ENCODE measurements at places on chromosomes 1 and 21.
A peak's percentile ranks its signal among the peaks of the same experiment; 100 is the strongest.

DNA sequence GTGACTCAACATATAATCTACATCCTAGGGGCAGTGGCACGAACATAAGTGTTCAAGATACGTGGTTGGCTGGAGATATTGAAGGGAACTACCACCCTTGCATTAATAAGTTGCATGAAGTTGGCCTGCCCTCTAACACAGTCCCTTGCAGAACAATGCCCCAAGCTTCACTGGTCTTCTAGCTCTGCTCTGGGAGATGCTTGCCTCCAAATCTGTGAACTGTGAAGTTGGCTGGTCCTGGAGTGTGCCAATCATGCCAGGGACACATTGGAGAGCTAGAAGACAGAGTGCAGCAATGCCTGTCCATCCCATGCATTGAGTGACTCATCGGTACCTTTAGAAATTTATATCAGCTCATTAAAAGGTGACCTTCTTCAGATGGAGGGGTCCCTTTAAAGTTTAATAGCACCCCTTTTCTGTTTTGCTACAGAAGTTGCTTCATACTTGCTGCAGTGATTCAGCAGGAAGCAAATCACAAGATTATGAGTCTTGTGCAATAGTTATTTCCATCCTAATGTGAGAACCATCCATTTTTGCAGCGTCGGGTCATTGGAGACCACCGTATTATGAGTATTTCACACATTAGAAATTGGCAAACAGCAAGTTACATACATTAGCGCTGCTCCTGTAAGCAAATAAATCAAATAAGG is 55.2 kb upstream of the KAZN start:
- no peak for DNase-seq

GRCh38 chr1:247277191-247277590 is 21.3 kb downstream of the VN1R5 start:
- no peak for DNase-seq

DNA sequence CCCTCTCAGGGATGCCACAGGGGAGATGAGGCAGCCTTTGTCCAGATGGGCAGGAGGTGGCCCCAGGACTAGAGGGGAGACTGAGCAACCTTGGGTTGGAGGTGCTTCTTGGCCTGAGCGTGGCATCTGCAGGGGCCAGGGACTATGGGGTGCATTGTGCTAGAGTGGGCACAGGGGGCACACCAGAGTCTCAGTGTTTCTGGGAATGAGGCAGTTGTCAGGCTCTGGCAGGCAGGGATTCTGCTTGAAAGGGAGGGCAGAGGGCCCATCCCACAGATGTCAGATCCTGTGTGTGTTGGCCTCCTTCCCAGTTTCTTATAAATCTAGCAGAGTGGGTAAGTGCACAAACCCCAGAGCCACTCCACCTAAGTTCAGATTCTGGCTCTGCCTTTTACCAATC is 13.7 kb downstream of the LGR6 start:
- DNase-seq = peak; percentile 31

- no peak for DNase-seq
These were observed 28.3 kb downstream of the NCMAP start for GRCh38 chr1:24584171-24584647.

- DNase-seq = no peak
These were observed 1128.1 kb downstream of the BRINP3 start for GRCh38 chr1:189349607-189350006.

GRCh38 chr1:31661856-31662255 is 17.2 kb upstream of the PEF1 start:
- DNase-seq = no peak

DNA sequence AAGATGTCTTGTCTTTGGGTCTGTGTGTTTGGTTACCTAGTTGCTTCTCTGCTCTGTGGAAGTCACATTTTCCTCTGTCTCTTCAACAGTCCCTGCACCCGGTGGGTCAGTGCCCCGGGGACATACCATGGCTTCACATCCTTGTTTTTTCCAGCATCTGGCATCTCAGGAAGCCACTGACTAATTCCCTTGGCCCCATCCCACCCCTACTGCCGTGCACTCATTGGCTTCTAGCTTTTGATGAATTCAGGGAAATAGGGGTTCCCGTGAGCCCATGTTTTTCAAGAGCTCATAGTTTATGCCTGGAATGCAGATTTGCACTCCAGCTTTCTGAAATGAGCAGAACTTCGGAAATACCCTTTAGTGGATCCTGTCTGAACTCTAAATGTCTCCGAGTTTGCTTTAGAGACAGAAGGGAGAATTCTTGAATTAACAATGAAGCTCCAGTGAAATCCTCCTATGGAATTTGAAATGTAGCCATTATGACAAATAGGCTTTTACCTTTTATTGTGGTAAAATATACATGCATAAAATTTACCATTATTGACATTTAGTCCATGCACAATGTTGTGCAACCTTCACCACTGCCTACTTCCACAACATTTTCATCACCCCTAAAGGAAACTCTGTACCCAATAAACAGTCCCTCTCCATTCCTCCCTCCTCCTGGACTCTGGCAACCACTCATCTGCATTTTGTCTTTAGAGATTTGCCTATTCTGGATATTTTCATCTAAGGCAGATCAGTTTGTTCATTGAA is 67.5 kb downstream of the CLIC6 start:
- DNase-seq = no peak

- peak; percentile 86 for DNase-seq
These were observed 68.3 kb downstream of the DHRS3 start for GRCh38 chr1:12549460-12550349.

- DNase-seq = no peak
These were observed 14.5 kb upstream of the TARS2 start for GRCh38 chr1:150472601-150473200.

- DNase-seq = no peak
These were observed 61.0 kb downstream of the VPS13D start for GRCh38 chr1:12290828-12291227.

DNA sequence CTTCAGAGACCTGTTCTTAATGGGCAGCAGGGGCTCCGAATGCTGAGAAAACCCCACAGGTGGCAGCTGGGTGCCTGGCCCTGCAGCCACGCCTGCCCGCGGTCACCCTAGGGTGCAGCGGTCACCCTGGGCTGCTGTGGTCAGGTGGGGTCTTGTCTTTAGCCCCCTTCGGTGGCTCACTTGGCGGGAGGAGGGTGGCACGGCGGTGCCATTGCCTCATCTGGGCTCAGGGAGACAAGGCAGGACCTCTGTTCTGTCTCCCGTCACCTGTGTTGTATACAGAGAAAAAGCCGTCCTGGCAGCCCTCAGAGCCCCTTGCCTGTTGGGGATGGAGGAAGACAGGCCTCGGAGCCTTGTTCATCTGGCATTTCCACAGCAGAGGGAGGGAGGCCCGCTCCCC is 69.5 kb upstream of the TRAPPC10 start:
- no peak for DNase-seq

DNA sequence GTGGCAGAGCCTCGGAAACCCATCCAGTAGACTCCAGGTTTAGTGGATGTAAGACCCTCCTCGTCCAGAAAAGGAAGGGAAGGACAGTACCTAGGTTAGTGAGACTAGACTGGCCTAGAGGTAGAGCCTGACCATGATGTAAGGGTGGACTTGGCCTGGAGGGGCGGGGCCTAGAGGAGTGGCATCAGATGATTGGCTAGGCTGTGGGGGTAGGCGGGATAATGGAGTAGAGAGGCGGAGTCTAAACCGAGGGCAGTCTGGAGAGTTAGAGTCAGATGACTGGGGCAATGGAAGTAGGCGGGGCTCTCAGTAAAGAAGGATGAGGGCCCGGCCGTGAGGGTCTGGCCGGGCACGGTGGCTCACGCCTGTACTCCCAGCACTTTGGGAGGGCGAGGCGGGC is 70.1 kb downstream of the EPHB2 start:
- peak; percentile 55 for DNase-seq

DNA sequence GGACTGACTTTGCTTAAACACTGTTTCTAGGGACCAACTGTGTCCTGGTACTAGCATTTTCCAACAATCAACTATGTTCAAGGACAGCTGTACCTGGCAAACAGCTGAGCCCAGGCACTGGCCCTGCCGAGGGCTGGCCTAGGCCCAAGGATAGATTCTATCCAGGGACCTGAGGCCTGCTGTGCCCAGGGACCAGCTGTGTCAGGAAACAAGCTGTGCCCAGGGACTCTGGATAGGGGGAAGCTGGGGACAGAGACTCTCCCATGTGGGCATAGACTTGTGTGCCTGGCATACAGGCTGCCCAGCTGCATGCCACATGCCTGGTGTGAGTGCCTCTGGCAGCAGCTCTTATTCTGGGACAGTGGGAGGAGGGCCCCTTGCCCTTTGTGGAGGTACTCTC is 38.1 kb upstream of the POU3F1 start:
- no peak for DNase-seq

DNA sequence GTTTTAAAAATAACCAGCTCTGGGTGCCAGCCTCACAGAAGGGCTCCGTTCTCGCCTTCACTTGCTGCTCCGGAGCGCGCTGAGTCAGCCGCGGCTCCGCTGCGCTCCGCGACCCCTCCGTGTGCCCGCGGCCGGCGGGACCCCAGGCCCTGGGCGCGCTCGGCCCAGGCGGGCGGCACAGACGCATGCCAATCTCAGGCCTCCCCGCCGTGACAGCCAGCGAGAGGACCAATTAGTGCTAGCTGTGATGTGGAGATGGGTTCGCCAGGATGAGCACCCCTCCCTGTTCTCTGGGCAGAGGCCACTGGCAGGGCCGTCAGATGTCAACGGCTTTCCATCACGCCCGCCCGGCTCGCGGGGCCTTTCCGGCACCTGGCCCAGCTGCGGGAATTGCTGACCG is 293.8 kb downstream of the SPATA17 start:
- DNase-seq = no peak

DNA sequence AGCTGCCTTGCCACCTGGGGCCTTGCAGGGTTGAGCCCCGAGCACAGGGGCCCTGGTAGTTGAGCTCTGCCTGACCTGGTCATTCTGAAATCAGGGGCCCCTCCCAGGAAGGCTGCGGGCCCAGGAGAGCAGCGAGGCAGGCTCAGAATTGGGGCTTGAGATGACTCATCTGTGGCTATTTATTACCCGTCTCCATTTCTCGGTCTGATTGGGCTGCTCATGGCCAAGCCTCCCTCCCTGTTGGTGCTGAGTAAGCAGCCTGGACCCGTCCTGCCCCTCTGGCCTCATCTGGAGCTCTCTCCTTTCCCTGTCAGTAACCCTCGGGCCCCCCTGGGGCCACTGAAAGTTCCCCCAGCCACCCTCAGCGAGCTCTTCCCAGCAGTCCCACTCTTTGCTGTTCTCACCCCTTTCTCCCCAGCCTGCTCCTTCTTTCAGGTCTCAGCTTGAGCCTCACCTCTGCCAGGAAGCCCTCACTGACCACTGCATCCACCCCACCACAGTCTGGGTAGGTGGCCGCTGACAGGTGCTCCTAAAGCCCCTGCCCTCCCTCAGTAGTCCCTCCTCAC is 11.0 kb upstream of the TNFRSF8 start:
- peak; percentile 10 for DNase-seq

DNA sequence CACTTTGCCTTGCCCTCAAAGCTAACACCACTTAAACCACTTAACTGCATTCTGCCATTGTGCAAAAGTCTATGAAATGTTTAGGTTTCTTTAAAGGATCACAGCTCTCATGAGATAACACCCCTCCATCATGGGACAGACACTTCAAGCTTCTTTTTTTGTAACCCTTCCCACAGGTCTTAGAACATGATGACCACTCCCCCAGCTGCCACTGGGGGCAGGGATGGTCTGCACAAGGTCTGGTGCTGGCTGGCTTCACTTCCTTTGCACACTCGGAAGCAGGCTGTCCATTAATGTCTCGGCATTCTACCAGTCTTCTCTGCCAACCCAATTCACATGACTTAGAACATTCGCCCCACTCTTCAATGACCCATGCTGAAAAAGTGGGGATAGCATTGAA is 7.7 kb downstream of the ADAMTS1 start:
- DNase-seq = no peak

- DNase-seq = peak; percentile 35
These were observed 15.1 kb downstream of the MCL1 start for GRCh38 chr1:150564051-150564991.

DNA sequence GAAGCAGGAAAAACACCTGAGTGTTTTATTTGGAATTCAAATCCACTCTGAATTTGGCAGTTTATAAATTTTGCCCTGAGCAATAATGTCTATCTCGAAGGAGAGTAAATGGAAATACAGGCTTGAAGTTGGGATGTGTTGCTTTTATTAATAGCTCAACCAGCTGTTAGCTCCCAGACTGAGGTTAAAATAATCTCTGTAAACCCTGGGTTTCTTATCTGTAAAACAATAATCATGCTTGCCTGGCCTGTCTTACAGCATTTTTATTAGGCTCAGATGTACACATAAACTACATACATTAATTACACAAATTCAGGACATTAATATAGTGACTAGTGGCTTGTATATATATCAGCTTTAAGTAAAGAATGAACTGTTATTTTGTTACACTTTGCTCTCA is 148.5 kb downstream of the GALNT2 start:
- peak; percentile 12 for DNase-seq

GRCh38 chr1:235074523-235075047 is 54.1 kb downstream of the TOMM20 start:
- DNase-seq = peak; percentile 72

DNA sequence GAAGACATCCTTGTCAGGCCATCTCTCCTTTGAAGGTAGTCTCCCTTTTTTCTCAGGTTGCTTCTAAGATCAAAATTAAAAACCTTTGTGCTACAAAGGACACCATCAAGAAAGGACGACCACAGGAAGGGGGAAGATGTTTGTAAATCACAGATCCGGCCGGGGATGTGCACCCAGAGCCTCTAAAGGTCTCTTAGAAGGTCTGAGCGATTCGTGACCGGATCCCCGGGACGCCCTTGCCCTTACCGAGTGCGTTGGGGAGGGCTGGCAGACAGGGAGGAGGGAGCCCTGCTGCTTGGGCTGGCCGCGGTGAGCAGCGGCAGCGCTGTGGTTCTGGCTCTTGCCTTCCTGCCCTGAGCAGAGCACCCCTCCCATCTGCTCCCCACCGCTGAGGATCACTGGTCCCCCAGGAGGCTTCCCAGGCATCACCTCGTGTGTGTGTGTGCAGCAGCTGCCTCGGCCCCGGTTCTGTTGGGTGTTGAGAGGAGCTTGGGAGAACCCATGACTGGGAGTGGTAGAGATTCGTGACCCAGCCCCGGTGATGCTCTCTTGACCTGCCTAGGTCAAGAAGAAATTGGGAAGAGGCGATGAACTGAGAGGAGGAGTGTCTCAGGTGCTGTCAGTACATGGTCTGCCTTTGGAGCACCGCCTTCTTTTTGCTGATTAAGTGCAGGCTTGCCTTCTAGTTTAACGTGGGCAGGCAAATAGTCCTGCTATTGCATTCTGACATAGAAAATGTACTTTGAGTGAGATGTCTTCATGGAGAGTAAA is 34.5 kb downstream of the AGPAT3 start:
- DNase-seq = no peak

- DNase-seq = no peak
These were observed 10.9 kb downstream of the BTBD19 start for GRCh38 chr1:44819196-44819607.

- no peak for DNase-seq
These were observed 31.0 kb upstream of the LHX4 start for GRCh38 chr1:180199018-180199417.

- no peak for DNase-seq
These were observed 37.1 kb upstream of the CLSTN1 start for GRCh38 chr1:9860887-9861286.

- DNase-seq = no peak
These were observed 20.9 kb downstream of the CA6 start for GRCh38 chr1:8966606-8967005.
